ENCODE measurements at places on chromosomes 1 and 21.

- DNase-seq: no peak
Measured at GRCh38 chr1:89043940-89044339, 21.1 kb downstream of the GBP1 start.

GRCh38 chr21:15309022-15309590 is 244.3 kb upstream of the NRIP1 start:
- no peak for DNase-seq

DNA sequence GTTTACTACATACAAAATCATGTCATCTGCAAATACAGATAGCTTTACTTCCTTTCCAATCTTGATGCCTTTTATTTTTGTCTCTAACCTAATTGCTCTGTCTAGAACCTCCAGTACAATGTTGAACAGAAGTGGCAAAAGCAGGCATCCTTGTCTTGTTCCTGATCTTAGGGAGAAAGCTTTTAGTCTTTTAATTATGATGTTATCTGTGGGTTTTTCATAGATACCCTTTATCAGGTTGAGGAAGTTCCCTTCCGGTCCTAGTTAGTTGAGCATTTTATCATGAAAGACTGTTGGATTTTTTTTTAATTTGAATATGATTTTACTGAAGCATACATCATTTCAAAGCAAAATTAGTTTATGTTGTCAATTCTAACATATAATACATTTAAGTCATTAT is 45.7 kb upstream of the DISC1 start:
- no peak for DNase-seq

DNA sequence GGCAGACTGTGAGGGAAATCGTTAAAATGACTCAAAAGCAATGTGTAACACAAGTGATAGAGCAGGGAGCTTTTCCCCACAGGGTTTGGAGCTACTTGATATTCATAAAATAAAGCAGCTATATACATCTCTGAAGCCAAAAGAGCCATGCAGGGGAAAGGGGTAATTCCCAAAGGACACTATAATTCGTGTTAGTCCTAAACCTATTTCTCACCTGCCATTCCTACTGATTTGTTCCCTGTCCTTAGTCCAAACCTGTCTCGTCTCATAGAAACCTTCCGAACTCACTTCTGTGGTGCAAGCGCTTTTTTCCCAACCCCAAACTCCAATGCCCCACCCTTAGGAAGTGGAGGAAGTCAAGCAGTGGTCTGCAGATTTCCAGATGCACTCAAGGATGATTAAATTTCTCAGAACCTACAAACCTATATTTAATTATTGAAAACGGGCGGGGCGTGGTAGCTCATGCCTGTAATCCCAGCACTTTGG is 946 bp upstream of the HNRNPR start:
- DNase-seq: no peak

GRCh38 chr21:26469789-26470188 is 103.3 kb downstream of the CYYR1 start:
- DNase-seq: no peak

All from AG04450 (cell line).